ENCODE measurements at places on chromosomes 12 and 14.

DNA sequence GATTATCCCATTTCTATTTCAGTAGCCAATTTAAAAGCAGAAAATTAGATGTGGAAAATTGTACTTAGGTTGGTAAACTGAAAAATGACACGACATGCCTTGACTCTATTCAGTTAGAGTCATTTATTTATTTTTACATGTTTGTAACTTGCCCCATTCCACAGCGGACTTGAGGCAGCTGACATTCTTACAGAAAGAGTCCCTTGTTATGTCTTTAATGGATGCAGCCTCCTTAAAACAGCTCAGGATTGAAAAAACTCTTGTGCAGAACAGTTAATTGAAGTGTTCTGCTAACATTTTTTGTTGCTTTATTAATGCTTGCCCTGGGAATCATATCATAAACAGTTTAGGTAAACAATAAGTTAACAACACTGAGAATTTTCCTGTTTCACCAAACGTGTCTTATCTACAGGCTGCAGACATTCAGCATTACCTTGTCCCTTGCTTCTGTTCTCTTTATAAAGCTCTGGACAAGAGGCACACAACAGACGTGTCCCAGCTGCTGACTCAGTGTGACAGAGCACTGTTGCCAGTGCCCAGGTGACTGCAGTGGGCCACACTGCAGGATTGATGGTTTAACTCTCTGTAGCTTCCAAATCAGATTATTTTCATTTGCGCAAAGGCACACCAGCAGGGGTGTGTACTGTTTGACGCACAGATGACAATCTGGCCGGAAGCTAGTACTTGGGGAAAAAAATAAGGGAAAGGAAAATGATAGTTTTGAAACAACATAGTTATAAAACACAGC is 101.6 kb downstream of the PELI2 start:
- DNase-seq: no peak

DNA sequence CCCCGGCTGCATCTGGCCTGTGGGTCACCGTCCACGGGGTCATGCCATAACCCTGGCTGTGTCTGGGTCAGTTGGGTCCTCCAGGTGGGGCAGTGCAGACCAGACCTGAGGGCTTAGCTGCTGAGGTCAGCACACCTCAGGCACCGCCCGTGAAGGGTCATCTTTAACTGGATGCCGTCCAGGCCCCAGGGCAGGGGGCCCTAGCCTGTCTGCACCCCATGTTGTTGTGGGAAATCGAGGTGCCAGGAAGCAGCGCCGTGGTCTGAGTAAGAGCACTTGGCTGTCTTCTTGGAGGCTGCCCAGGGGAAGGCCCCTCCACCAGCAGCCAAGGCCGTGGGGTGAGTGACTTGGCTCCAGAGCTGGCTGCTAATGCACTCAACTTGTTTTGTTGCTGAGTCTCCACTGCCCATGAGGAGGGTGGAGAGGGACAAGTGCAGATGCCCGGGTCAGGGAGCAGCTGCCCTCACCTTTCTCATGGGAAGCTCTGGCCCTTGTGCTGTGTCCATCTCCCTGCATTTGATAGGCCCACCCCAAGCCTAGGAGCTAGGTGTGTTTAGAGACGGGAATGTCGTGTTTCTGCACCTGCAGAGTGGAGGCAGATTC is 317.2 kb downstream of the TMEM121 start:
- no peak for DNase-seq

- no peak for DNase-seq
These were observed 605.5 kb downstream of the DIO2 start for GRCh38 chr14:79605849-79606248.

GRCh38 chr12:111335811-111336210 is 33.1 kb downstream of the PHETA1 start:
- DNase-seq: no peak

- DNase-seq: no peak
These were observed 201.7 kb downstream of the SNAPC1 start for GRCh38 chr14:61963926-61964325.

GRCh38 chr12:107845980-107846659 is 71.6 kb downstream of the ASCL4 start:
- DNase-seq: no peak

- no peak for DNase-seq
These were observed 47.3 kb upstream of the SRP54 start for GRCh38 chr14:34935488-34935887.

DNA sequence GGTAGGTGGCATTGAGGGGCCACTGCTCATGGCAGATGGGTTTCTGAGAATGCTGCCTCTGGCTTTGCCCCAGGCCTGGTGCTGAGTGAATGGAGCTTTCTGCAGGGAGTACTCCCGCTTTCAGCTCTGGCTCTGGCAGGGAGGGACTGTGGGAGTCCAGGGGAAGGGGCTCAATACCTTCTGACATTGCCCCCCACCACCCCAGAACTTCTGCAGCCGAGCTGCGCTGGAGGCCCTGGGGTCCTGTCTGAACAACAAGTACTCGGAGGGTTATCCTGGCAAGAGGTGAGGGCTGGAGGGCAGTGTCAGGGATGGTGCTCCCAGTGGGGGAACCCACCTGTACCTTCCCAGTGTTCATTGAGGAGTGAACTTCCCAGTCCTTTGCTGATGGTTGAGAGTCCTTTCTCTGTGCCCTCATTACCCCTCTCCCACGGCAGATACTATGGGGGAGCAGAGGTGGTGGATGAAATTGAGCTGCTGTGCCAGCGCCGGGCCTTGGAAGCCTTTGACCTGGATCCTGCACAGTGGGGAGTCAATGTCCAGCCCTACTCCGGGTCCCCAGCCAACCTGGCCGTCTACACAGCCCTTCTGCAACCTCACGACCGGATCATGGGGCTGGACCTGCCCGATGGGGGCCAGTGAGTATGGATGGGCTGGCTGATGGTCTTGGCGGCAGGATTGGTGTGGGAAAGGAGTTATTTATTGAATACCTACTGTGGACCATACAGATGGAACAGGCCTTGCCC is 1.9 kb downstream of the SHMT2 start:
- no peak for DNase-seq

GRCh38 chr14:74243051-74243450 is 3.8 kb downstream of the VSX2 start:
- no peak for DNase-seq

- DNase-seq: no peak
These were observed 264.2 kb upstream of the AMIGO2 start for GRCh38 chr12:47343684-47344567.

- DNase-seq: no peak
These were observed 268.9 kb upstream of the ATP2B1 start for GRCh38 chr12:89977405-89978085.

GRCh38 chr14:70906793-70907175 is 475 bp upstream of the PCNX1 start:
- no peak for DNase-seq
